ENCODE measurements at places on chromosomes 12 and 14.

GRCh38 chr14:93105362-93105761 is 10.4 kb downstream of the ITPK1 start:
- peak; percentile 77 for DNase-seq

- DNase-seq = no peak
These were observed 253.9 kb upstream of the EGLN3 start for GRCh38 chr14:34204774-34205173.

- no peak for DNase-seq
These were observed 284.7 kb downstream of the DAD1 start for GRCh38 chr14:22304326-22304725.

- DNase-seq = no peak
These were observed 71.9 kb upstream of the DACT1 start for GRCh38 chr14:58565832-58566231.

DNA sequence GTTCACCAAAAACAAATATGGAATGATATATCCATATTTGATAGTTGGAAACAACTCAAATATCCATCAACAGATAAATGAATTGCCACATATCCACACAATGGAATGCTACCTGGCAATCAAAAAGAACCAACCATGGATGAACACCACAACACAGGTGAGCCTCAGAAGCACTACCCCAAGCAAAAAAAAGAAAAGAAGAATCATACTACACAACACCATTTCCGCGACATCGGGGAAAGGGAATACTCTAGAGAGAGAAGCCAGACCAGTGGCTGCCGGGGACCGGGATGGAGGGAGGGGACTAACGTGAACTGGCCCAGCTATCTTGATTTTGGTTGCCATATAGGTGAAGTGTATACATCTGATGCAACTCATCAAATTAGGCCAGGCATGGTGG is 41.4 kb downstream of the SCARB1 start:
- DNase-seq = no peak

GRCh38 chr14:96455588-96455987 is 46.6 kb upstream of the PAPOLA start:
- no peak for DNase-seq

DNA sequence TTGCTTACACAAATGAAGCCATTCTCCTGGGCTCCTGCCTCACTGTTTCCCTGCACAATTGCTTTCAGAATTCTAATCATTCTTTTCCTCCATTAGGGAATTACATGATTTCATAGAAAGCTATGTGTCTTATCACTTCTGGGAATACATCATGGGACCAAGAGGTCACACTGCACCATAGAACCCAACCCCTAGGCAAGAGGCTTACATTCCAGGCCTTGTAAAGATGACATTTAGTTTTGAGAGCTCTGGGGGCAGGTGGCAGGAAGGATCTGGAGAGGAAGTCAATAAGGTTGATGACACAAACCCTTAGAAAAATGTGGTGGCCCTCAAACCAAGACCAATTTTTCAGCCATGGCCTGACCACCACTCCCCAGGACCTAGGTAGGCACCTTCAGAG is 57.1 kb downstream of the NUAK1 start:
- no peak for DNase-seq

GRCh38 chr14:99519931-99520421 is 38.8 kb downstream of the CCNK start:
- no peak for DNase-seq

DNA sequence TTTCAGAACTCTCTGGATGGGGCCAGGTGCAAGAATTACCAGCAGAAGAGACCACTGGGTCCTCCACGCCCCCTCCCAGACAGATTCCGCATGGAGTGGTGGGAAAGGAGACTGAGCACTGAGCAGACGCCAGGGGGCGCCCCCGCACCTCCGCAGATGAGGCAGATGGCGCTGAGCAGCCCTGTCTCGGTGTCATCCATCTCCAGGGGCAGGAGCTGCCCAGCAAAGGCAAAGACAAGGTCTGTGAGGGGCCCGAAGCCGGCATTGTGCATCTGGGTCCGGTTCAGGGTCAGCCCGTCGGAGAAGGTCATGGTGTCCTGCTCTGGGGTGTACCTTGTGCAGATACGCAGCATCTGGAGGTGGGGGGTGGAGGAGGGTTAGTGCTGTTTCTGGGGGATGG is 6.3 kb upstream of the ITGB7 start:
- peak; percentile 83 for DNase-seq

DNA sequence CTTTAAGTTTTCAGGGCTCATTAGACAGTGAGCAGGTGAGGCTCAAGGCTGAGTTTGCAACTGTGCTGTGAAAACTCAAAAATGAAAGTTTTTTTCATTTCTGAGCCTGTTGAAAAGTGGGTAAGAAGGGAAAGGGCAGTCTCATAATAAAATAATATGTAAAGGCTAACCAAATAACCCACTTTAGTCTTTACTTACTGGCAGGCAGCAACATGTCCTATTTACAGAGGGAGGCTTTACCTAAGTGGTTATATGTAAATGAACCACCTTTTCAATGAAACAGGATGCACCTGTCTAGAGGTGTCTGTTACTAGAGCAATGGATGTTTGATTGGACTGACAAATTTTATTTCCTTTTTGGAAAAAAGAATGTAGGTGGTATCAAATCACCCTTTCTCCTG is 158.0 kb downstream of the ETV6 start:
- no peak for DNase-seq

DNA sequence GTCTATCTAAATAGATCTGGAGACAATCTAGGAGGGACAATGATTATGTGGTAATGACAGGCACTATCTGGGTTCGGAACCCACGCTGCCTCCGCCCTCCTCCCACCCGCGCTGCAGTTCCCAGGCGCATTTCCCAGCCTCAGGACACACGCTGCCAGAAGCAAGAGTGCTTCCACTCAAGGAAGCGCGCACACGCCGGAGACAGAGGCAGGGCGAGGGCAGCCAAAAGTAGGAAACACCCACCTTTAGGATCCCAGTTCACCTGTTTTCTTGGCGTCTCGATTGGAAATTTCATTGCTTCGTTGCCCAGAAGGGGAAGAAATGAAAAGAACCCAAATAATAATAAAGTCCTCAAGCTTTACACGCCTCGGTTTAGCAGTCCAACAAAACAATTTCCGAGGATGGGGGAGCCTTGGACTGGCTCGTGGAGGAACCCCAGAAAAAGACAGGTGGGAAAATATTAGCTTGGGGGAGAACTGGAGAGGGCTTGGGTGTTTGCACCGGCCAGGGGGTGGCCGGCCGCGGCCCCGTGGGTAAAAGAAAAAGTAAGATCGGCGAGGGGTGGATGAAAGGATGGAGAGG is 474 bp downstream of the KCNK10 start:
- DNase-seq = no peak

GRCh38 chr12:88243982-88244381 is 101.9 kb downstream of the TMTC3 start:
- no peak for DNase-seq

DNA sequence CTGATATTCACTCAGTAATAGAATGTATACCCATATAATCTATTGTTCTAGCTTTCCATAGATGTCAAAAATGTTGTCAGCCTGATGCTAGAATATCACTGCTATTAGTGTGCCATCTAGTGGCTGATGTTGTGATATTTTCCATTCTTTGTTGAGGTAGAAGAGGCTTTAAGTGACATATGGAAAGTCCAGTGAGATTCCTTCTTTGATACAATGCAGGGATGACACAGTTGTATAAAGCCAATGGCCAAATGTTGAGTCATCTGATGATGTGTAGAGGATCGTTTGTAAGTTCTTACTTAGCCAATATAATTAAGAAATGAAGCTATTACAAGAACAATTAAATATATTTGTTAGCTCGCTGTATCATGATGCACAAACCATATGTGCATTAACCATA is 58.1 kb upstream of the PCED1B start:
- DNase-seq = no peak

DNA sequence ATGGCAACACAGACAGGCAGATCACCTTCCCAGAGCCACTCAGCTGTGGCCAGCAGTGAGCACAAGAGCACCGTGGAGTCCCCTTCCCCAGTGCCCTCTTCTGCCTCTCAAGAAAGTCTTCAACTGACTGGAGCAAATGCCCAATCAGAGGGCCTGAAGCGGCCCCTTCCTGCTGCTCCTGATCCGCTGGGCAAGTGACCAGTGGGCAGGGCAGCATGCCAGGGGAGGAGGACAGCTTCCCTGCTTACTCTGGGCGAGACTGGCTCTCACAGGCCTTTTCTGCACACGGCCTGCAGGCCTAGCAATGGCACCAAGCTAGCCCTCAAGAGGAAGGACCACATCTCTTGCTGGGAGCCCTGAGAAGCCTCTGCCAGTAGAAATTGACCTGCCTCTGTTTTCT is 890 bp downstream of the KRT71 start:
- no peak for DNase-seq

DNA sequence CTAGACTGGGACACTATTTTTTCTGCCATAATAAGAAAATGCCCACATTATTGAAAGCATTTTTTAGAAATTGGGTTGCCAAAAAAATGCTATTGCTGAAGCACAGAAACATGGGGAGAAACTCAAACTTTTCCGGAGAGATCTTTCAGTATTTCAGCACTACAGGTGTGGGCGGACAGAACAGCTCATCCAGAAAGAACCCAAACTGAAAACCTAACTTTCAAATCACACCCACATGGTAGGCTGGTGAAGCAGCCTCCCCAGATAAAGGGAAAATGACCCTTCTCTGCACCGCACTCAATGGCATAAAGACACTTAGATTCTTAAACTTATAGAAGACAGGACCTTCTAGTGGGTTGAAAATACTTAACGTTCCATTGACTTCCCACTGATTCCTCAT is 62.3 kb upstream of the TMPO start:
- DNase-seq = no peak

DNA sequence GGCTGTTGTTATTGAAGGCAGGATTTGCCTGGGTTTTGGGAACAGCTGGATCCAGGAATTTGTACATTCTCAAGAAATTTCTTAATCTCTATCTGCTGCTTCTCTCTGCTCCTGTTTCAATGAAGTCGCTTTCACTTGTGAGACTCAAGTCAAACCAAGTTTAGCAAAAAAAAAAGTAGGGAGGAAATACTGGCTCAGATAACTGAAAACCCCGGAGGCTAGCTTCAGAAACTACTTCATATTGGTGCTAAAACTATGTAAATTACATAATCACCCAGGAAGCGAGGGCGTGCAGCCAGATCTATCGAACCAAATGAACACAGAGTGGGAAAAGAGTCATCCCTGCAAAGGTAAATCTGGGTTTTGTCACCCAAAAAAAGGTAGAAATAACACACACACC is 68.3 kb upstream of the FICD start:
- no peak for DNase-seq

GRCh38 chr14:104580961-104581360 is 1.4 kb downstream of the C14orf180 start:
- no peak for DNase-seq

GRCh38 chr12:116299064-116299463 is 21.6 kb upstream of the MED13L start:
- no peak for DNase-seq

- no peak for DNase-seq
These were observed 3.4 kb downstream of the RIMKLB start for GRCh38 chr12:8701046-8701660.

DNA sequence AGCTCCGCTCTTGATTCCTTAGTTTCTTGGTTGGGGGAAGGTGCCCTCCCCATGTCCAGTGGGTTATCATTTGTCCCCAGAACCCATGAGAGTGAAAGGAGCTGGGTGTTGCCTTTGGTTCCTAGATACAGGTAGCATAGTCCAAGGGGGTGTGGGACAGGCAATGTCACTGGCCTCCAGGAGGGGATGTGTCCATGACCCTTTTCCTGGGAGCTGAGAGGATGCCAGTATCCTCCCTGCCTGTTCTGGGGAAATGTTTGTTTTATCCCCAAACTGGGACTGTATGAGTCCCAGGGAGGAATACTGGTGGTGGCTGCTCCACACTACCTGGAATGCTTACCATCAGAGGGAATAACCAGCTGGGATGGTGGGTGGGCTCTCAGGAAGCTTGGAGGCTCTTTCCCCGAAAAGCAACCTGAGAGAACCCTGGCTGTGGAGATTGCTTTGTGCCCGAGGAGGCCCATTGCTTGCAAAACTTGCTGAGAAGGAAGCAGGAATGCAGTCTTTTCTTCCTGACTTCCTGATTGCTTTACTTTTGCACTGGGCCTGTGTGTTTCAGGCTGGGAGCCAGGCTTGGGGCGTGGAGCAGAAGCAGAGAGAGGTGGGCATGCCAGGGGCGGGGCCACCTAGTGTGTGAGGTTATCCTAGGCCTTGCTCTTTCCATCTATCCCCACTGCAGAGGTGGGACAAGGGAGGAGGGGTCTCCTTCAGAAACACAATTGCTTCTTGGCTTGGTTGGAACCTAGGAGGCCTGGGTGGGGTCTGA is 715 bp upstream of the SLC10A1 start:
- DNase-seq = no peak

DNA sequence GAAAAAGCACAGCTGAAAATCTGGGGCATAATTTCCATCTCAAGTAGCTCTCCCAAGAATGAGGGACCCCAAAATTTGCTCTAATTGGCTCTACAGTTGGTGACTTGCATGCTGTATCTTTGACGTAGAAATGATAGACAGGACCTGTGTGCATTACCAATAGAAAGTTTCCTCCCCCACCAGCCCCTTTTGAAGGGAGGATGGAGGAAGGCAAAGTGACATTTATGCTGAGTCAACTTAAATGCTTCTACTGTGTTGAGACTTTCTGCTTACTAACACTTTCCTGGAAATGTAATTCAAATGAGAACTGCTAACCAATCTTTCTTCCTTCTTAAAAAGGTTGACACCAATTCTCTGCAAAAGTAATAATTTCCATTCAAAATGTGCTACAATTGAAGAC is 31.9 kb downstream of the TSPAN8 start:
- DNase-seq = no peak

GRCh38 chr12:47547077-47547476 is 158.8 kb downstream of the RPAP3 start:
- DNase-seq = no peak

DNA sequence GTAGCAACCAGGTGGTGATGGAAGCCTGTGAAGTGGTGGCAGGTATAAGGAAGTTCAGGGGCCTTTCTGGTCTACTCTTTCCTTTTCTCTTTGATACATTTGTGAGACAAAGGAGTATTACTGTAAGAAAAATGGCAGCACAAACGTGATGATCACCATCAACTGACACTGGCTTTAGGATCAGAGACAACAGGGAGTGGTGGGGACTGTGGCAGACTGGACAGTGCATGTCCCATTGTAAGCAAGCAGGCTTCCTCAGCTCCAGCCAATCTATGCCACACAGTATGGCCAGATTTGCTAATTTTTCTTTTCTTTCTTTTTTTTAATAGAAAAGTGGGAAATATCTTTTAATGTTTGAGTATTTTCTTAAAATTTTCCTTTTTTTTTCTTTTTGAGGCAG is 19.0 kb upstream of the IFT81 start:
- no peak for DNase-seq

- DNase-seq = no peak
These were observed 15.9 kb upstream of the PPP1R13B start for GRCh38 chr14:103863245-103863644.

DNA sequence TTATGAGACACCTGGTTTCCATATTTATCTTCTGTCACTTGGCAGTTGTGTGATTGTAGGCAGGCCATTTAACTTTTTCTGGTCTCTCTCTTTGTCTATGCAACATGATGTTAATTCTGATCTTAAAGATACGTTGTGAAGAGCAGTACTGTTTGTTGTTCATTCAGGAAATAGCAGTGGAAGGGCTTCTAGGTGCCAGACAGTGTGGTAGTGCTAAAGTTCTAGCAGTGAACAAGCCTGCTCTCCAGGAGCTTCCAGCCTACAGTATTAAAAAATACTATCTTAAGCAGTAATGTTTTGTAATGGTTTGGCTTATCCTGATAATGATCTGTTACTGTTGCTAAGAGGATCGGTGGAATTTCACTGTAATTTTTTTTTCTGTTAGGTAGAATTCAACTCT is 15.2 kb downstream of the NAA30 start:
- DNase-seq = no peak

- DNase-seq = no peak
These were observed 50.4 kb downstream of the DICER1 start for GRCh38 chr14:95106971-95107370.

GRCh38 chr14:42911642-42912041 is 1305.0 kb downstream of the LRFN5 start:
- DNase-seq = no peak
